ENCODE measurements at places on chromosomes 5 and 9.

- no peak for DNase-seq
Measured at GRCh38 chr5:10125116-10125515, 124.6 kb downstream of the ATPSCKMT start.

- DNase-seq = no peak
Measured at GRCh38 chr5:149680810-149681221, 49.3 kb upstream of the PPARGC1B start.

GRCh38 chr9:126293522-126293889 is 33.1 kb upstream of the MVB12B start:
- no peak for DNase-seq

DNA sequence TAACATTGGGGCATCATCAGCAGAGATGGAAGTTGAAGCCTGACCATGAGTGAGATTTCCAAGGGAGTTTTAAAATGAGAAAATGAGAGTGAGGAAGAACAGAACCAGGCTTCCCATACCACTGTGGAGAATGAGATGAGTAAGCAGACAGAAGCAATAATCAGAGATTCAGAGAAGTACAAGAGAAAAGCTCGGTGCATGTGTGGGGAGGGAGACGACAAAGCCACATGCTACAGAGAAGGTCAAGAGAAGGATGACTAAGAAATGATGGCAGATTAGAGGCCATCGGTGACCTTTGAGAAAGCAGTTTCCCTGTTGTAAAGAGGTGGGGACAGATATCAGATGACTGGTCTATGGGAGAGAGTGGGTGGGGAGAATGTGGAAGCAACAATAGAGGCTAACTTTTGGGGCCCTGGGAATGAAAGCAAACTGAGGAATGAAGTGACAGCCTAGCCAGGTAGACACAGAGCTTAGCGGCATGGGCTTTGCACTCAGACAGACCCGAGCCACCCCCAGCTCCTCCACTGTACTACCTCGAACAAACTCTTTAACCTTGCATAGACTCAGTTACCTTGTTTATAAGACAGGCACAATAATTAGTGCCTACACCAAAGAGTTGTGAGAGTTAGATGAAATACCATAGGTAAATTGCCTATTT is 207.7 kb downstream of the PIK3R1 start:
- DNase-seq = no peak
